Occipital lobe (tissue), 3 donors: ENCODE measurements at places on chromosomes 13 and 19.

- DNase-seq, result no peak
Observed at GRCh38 chr13:40087091-40088002, 431.9 kb downstream of the COG6 start.

DNA sequence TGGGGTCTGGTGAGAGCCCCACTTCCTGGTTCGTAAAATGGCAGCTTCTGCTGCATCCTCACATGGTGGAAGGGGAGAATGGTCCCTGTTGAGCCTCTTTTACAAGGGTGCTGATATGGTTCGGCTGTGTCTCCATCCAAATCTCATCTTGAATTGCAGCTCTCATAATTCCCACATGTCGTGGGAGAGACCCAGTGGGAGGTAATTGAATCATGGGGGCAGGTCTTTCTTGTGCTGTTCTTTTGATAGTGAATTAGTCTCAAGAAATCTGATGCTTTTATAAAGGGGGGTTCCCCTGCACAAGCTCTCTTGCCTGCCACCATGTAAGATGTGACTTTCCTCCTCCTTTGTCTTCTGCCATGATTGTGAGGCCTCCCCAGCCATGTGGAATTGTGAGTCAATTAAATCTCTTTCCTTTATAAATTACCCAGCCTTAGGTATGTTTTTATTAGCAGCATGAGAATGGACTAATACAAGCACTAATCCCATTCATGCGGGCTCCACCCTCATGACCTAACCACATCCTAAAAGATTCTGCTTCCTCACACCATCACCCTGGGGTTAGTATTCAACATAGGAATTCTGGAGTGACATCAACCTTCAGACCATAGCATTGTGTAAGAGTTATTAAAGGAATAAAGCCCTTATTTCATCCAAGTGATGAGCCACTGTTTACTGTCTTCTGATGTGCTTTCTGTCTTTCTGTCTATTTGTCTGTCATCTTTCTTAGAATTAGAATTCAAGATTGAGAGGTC, 159.0 kb upstream of the IRS2 start:
- no peak for DNase-seq

GRCh38 chr13:39779337-39780265, 124.1 kb downstream of the COG6 start:
- no peak for DNase-seq

- DNase-seq, result no peak
Observed at GRCh38 chr13:113491418-113491883, 940 bp upstream of the DCUN1D2 start.

DNA sequence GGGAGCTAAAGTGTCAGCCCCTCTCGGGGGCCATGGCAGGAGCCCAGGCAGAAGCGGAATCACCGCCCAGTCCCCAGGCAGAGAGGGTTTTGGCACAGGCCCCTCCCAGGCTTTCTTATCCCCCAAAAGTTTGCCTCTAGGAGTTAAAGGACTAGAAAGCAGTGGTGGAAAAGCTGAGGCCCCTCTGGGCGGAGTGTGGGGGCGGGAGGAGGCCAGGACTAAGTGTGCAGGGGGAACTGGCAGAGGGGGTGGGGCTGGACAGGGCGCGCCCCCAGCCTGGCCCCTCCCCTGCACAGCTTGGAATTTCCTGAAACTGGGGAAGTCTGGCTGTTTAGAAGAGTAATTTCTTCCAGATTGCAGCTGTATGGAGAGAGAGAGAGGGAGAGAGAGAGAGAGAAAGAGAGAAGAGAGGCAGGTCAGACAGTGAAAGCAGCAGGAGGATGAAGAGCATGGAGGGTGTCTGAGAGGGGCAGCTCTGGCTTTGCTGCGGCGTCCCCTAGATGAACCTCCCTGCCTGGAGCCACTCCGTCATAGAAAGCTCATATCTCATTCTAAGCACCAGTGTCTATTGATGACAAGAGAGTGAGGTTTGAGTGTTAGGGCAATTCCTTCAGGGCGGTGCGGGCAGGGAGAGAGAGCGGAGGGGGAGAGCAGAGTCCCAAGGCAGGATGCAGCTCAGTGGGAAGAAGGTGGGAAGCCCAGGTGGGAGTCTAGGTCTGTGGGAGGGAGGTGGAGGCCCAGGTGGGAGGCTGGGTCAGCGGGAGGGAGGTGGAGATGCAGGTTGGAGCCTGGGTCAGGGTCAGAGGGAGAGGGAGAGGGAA, at the start of gene CDC42EP5:
TSS of gene CDC42EP5 (minus strand) at position 226 of the 821 bp plus-strand sequence. CDS start 7,749 bp downstream, outside the sequence.
- DNase-seq, result no peak

DNA sequence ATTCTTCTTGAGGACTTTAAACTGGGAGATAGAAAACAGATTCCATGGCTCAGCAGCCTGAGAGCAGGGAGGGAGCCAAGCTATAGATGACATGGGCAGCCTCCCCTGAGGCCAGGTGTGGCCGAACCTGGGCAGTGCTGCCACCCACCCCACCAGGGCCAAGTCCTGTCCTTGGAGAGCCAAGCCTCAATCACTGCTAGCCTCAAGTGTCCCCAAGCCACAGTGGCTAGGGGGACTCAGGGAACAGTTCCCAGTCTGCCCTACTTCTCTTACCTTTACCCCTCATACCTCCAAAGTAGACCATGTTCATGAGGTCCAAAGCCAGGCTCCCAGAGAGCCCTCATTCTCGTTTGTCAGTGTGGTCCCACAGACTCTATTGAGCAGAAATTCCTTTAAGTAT, 8.1 kb downstream of the N4BP2L1 start:
- no peak for DNase-seq

DNA sequence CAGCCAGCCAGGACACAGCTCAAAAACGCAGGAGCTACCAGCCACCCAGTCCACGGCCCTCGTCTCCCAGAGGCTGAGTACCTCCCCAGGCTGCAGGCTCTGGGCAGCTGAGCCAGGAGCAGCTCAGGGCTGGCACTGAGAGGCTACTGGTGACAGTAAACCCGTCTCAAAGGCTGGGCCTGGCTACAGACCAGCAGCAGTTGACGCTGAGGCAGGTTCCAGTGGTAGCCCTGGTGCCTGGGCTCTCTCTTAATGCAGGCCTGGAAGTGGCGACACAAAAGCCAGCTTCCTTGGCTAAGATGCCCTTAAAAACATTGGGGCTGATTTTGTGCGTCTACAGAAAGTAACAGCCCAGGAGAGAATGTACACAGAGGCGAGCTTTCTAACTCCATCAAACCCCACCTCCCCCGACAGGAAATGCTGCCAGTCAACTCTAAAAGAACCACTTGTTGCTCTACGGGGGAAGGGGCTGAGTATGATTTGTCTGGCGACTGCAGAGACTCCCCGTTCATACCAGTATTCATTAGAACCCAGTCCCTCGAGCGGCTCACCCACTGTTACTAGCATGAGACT, 126.3 kb downstream of the STK24 start:
- DNase-seq, result peak; percentile 32

DNA sequence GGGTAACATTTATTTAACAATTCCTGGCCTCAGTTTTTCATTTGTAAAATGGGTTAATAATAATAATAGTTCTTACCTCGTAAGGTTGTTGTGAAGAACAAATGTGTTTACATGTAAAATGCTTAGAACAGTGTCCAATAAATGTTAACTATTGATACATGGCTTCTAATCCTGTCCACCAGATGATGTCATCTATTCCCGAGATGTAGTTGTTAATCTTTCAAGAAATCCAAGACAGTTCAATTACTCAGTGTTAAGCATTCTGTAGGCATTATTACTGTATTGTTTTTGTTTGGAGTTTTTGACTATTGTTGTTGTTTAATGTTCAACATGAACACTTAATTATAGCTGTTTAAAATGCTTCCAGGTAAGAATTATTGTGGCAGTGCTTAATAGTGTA, 131.0 kb upstream of the FNDC3A start:
- no peak for DNase-seq

GRCh38 chr19:2186071-2186846, 22.5 kb downstream of the DOT1L start:
- DNase-seq, result peak; percentile 65

DNA sequence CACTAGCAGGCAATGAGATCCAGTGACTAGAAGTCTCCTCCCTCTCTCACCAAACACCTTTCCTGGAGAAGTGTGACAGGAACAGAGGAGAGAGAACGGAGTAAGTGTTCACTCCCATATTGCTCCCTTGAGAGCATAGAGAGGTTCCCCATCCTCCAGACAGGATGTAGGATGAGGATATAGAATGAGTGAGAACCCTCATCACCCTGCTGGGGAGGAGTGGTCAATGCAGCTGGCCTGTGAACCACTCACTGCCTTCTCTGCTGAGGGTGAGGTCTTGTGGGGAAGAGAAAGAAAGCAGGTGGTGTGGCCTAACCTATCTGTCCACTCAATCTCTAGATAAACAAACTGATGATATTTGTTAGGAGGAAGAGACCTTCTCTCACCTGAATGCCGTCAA, 386.6 kb downstream of the PCDH20 start:
- no peak for DNase-seq

GRCh38 chr19:42427313-42427712, at the start of gene LIPE:
Gene LIPE, minus strand, starts transcription at chr19:42427388. Its CDS starts 239 bp downstream, at chr19:42427149.
- no peak for DNase-seq

DNA sequence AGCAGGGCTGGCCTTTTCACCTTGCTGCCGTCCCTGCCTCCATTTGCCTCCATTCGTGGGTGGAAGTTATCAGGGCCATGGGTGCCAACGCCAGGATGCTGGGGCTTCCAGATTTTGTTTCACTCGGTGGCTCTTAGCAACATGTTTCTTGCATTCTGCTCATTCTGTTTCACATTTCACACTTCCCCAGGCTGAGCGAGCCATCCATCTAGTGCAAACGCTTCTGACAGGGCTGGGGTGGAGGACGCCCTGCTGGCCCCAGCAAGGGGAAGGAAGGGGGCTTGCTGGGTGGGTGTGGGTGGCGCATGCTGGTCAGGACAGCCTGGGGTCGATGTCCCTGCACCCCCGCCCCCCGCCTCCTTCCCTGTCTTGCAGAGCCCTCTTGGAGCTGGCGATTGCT, 165.2 kb downstream of the URI1 start:
- DNase-seq, result no peak

GRCh38 chr13:51357928-51358595, 18.6 kb downstream of the SERPINE3 start:
- no peak for DNase-seq

- no peak for DNase-seq
Observed at GRCh38 chr13:113390874-113391497, 27.1 kb upstream of the GRTP1 start.

DNA sequence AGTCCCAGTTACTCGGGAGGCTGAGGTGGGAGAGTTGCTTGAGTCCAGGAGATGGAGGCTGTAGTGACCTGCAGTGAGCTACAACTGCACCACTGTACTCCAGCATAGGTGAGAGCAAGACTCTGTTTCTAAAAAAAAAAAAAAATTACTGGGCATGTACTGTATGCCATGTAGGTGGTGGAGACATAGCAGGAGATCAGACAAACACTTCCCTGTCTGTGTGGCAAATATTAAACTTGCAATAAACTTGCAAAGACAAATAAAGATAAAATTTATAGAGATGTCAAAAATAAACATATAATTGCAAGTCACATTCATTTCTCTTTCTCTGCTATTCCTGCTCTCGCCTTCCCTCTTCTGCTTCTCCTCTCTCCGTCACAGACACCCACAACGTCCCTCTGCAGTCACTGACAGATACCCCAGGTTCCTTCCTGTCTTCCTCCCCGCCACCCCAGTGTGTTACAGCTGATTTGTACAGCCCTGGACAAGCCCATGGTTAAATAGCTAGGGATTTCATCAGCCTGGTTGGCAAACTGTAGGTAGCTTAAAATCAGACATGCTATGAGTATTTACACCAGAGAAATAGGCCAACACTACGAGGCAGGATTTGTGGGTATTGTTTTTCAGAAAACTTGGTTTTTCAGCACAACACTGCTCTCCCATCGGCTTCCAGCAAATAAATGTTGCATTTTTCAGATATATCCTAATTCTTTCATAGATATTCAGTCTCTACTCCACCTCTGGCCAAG, 1.3 kb upstream of the CD177 start:
- no peak for DNase-seq

DNA sequence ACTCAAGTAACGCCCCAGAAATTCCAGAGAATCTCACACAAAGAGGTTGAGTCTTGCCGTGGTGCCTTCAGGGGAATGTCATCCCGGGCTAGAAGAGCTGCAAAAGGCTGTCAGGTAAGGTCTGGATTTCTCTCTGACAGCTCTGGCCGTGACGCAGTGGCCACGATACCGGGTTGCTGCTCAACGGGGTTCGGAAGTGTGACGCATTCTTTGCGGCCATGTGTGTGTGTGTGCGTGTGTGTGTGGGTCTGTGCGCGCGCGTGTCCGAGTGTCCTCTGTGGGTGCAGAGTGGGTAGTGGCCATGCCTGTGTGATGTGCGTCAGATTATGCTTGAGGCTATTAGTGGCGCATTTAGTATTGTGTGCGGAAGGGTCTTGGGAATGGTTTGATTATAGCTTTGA, 306 bp downstream of the ZNF540 start:
- DNase-seq, result peak; percentile 54

DNA sequence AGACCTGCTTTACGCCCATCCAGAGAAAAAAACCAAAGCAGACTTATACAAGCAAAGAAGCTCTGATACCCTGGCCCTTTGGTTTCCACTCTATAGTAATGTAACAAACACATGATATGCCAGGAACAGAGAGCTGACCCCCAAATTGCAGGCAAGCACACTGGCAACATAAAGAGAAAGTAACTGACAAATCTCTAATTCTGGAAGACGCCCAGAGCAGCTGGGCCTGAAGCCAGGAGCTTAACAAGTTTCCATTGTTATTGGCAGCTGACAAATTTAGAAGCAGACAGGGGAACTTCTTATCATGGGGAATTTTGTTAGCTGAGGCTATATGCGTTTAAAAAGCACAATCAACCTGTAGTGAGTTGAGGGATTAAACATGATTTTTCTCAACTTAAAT, 158.0 kb downstream of the DLEU7 start:
- peak; percentile 63 for DNase-seq

- no peak for DNase-seq
Observed at GRCh38 chr13:46278474-46278873, 66.7 kb downstream of the LRRC63 start.

DNA sequence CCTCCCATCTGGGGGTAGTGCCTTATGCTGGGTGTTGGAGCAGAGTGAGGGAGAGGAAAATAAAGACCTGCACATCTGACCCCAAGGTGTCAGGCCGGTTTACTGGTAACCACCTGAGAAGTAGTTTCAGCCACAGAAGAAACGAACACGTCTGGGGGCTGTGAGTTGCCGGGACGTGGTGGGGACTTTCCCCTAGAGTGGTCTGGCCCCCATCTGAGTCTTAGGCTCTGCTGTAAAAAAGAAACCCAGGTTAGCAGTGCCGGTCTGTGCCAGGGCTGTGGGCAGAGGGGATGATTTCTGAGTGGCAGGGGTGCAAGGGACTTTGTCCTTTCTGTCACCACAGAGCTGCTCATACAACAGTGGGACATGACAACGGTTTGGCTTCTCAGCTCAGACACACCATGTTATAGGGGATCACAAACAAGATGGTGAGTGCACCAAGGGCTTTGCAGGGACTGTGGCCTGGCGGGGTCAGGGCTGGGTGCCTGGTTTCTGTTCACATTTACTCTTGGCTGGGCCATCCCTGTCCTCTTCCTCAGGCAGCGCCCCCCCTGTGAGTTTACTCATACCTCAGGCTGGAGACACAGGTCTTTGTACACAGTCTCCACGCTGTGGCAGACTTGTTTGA, 9.0 kb downstream of the GCDH start:
- no peak for DNase-seq

GRCh38 chr13:111006506-111007031, 91.7 kb upstream of the ANKRD10 start:
- DNase-seq, result peak; percentile 58

GRCh38 chr13:74320282-74320681, 186.1 kb upstream of the KLF12 start:
- no peak for DNase-seq

- DNase-seq, result no peak
Observed at GRCh38 chr13:23902975-23903905, 5.9 kb upstream of the C1QTNF9B start.

- DNase-seq, result peak; percentile 50
Observed at GRCh38 chr13:25490236-25490635, 118.5 kb downstream of the ATP8A2 start.
